K562 (cell line): ENCODE measurements at places on chromosomes 3 and 15.

GRCh38 chr3:64816355-64816754 lies 128.6 kb upstream of the ADAMTS9 start:
- DNase-seq, result no peak

GRCh38 chr3:11062704-11063103 lies 70.2 kb downstream of the SLC6A1 start:
- no peak for DNase-seq

- DNase-seq, result no peak
Observed at GRCh38 chr3:119747357-119747756, 34.5 kb upstream of the NR1I2 start.

DNA sequence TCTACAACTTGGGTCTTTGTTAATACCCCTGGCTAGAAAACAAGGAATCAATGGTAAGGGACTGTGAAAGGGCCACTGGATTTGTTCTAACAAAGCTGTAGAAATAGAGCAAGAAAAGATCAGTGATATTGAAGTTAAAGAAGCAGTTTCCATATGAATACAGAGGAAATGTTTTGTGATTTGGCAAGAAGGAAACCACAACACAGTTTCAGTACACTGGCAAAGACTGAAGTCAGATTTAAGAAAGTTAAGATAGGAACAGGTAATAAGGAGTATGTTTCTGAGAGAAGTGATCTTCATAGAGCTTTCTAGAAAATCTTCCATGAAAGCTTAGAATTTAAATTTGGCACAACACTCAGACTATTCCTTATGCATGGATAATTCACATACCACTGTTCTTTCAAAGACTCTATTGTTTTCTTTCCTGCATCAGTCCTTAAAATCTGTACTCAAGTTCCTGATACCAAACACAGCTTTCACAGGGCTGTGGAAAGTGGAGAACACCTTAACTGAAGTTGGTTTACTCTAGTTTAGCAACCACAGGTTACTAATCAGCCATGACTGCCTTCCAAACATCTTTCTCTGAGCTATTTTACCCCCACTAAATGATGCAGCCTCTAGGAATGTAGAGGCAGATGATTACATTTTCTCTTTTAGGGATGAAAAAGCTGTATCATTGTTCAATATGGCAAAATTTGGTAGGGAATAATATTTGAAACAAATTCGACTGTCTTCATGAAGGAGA lies 32.4 kb upstream of the ALCAM start:
- DNase-seq, result no peak

GRCh38 chr3:113832477-113833164 lies 6.0 kb upstream of the GRAMD1C start:
- no peak for DNase-seq

- peak; percentile 16 for DNase-seq
Observed at GRCh38 chr3:149575961-149576564, 81.8 kb downstream of the WWTR1 start.

- DNase-seq, result no peak
Observed at GRCh38 chr3:8443829-8444791, 57.5 kb upstream of the LMCD1 start.

DNA sequence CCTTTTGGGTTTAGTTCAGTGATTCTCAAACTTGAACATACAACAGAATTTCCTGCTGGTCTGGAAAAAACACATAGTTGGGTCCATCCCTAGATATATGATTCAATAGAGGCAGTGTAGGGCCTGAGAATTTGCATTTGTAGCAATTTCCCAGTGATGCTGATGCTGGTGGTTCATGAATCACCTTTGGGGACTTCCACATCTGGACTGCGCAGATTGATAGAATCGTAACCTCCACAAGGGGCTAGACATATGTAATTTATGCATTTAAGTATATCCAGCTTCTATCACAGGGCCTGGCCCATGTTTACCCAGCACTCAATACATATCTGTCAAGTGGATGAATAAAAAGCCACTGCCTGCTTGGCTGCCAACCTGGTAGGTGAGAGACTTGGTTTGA lies 33.8 kb upstream of the SUCLG2 start:
- DNase-seq, result no peak

GRCh38 chr3:25427942-25428788 lies at the start of gene RARB:
Gene RARB (plus strand): TSS chr3:25428263. CDS start chr3:25428732, 469 bp downstream.
- peak; percentile 51 for DNase-seq
